ENCODE measurements at places on chromosomes 11 and 22.

GRCh38 chr11:3152471-3153110 is 12.5 kb downstream of the OSBPL5 start:
- DNase-seq: no peak

DNA sequence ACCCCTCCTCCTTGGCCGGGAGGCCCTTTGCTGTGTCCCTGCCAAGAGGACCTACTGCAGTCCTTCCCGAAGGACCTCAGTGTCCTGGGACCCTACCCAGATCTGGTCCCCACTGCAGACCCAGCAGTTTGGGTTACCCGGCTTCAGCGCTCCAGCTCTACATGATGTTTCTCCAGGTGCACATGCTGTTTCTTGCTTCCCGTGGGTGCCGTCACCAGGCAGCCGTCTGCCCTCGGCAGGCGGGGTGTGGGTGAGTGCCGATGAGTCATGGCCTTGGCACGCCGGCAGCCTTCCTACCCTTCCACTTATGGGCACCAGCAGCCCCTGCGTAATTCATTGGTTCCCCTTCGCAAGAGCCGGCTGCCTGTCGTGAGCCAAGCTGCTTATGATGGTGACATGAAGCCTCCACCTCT is 101.8 kb downstream of the BCR start:
- no peak for DNase-seq

GRCh38 chr22:37316875-37317371 is 34.6 kb downstream of the CYTH4 start:
- peak; percentile 92 for DNase-seq

- DNase-seq: no peak
Measured at GRCh38 chr22:50010676-50011446, 1.7 kb downstream of the IL17REL start.

DNA sequence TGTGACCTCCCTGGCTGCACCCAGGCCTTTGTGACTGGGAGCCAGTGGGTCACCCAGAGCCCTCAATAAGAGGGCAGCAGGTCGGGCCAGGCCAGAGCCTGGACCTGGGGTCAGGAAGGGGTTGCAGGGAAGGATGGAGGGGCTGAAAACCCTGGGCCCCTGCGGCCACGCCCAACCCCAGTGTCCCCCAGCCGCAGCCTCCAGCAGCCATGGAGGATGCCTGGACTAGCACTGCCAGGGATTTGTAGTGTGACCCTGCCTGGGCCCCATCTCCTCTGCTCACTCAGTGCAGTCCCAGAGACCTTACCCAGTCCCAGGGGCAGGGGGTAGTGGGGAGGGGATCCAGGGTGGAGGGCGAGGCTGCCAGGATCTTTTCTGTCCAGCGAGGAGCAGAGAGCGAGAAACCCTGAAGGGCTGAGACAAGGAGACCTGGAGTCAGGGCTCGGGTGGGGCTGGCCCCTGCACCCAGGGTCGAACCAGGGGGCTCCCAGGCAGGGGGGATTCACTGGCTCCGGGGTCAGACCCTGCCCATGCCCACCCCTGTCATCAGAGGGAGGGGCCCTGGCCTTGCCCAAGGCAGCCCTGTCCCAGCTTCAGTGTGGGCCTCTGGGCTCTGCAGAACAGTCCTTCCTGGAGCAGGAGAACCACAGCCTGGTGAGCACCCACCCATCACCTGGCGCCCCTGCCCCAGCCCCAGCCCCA is 187.5 kb downstream of the IGLL1 start:
- no peak for DNase-seq

All from frontal cortex (tissue), 4 donors.